SK-N-MC (cell line): ENCODE measurements at places on chromosomes 13 and 19.

GRCh38 chr19:50829801-50830200, 3.6 kb downstream of the KLK15 start:
- no peak for DNase-seq

- no peak for DNase-seq
Measured at GRCh38 chr13:109730812-109731335, 55.5 kb downstream of the IRS2 start.

- no peak for DNase-seq
Measured at GRCh38 chr19:40778706-40779284, 748 bp downstream of the RAB4B start.

DNA sequence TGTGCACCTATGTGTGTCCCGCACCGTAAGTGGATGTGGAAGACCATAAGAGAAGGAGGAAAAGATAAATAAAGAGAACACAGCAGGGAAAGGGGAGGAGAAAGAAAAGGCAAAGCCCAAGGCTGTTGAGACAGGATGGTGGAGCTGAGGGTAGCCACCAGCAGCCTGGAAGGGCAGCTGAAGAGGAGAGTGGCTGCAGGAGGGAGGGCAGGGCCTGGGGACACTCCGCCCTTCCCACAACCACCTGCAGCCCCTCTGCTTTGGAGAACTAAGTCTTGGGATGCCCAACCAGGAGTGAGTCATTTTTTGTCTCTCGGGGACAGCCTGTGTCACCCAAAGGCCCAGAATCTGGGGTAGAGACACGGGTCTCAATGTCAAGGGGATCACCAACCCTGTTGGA, 26.4 kb upstream of the CCNE1 start:
- no peak for DNase-seq

DNA sequence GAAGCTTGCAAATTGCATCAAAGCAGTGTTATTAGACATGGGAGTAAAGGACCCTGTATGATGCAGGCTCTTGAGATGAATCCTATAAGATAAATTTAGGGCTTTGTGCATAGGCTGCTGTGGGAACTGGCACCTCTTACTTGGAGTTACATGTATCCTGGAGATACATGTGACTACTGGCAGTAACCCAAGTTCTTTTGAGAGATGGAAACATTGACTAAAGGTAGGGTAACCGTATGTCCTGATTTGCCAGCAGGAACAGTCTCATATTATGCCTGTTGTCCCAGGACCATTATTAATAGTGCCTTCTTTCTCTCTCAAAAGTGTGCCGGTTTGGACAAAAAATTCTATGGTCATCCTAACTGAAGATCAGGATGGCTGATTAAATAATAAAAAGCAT, 195.4 kb downstream of the LACC1 start:
- DNase-seq: no peak

DNA sequence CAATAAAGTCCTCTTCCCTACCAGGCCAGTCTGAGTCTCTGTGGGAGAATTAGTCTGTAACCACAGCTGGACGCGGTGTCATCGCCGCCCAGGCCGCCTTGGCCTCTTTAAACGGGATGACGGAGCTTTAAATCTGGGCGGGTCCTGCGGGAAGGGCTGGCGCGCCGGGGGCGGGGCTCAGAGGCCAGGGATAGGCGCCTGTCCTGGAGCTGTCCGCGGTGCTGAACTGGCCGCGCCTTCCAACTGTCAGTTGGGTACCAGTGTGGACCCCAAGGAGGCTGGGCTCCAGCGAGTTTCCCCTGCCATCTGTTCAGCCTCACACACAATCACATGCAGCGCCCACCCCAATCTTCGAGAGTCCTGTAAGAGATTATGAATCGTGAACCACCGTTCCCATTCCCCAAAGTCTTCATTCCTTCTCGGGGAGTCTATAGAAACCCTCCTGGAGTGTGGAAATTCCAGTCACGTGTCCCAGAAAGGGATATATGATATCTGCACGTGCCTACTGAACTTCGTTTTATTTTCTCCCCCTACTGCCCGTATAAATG, 11.5 kb downstream of the APLP1 start:
- DNase-seq: no peak

DNA sequence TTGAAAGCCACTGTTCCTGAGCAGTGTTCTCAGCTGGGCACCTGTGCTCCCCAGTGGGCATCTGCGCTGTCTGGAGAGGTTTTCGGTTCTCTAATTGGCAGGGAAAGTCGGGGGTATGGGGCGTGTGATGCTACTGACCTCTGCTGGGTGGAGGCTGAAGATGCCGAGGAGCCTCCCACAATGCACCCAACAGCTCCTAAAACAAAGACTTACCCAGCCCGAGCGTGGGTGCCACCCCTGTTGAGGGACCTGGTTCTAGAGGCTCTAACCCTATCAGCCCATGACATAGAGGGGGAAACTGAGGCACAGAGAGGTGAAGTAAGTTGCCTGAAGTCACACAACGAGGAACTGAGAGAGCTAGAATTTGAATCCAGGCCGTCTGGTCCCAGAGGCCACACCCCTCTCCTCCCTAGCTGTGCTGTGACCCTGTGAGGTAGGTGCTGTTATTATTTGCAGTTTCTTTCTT, 2.3 kb downstream of the SPACA4 start:
- no peak for DNase-seq

GRCh38 chr13:108944760-108945159, 315.3 kb downstream of the MYO16 start:
- no peak for DNase-seq

- DNase-seq: no peak
Measured at GRCh38 chr13:114054264-114054663, 78.2 kb downstream of the RASA3 start.

DNA sequence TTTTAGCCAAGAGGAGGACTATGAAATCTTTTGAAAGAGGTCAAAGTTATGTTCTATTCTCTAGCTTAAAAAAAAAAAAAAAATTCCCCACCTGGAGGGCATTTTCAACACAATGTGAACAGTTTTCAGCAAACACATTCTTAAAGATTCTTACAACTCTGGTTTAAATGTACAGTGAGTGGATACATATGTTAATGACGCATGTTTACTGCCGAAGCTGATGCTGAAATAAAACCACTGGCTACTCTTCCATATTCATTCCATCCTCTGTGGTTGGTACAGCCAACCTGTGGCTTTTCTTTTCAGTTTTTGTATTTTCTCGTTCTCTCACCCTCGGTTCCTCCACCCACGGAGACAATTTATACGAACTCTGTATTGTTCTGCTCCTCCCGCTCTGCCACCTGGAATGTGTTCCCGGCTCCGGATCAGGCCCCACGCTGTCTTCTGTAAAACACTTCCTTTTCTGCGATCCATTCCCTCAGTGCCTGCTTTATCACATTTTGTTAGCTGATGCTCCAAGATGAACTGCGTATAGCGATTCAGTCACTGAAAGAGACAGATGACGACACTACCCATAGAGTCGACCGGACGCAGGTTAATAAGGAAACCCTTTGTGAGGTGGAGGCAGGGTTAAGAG, 466.4 kb upstream of the ARGLU1 start:
- DNase-seq: no peak

GRCh38 chr19:41802770-41803169, 6.4 kb downstream of the CEACAM3 start:
- no peak for DNase-seq

DNA sequence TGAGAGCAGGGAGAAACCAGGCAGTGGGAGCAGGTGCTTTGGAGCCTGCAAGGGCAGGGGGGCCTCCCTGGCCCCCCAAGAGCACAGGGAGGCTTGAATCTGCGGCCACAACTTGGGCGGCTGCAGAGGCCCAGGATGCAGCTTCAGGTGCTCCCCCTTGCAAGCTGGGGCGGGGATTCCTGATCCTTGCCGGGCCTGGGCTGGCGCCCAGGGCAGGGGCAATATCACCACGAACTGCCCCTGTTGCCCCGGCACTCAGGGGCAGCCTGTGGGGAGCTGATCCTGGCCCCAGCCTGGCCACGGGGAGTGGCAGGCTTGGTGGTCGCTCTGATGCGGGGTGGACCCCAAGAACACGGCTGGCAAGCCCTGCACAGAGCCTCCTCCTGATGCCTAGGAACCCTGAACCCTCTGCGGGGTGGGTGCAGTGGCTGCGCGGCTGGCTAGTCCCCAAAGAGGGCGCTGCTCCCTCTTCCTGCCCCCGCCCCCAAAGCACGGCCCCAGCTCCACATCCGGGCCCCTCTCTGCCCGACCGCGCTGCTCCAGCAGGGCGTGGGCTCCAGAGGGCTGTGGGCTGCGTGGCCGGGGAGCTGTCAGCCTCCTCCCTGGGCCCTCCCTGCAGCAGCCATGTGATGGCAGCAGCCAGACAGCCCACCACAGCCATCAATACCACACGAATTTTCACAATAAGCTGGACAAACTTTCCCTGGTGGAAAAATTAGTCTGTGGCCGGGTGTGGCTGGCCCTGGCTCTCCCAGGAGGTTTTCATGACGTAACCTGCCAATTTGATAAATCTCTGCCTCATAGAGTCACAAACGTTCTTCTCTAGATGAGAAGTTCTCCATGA, 21.0 kb downstream of the TNFSF9 start:
- DNase-seq: no peak

GRCh38 chr13:62035981-62036380, 620.3 kb upstream of the PCDH20 start:
- DNase-seq: no peak

DNA sequence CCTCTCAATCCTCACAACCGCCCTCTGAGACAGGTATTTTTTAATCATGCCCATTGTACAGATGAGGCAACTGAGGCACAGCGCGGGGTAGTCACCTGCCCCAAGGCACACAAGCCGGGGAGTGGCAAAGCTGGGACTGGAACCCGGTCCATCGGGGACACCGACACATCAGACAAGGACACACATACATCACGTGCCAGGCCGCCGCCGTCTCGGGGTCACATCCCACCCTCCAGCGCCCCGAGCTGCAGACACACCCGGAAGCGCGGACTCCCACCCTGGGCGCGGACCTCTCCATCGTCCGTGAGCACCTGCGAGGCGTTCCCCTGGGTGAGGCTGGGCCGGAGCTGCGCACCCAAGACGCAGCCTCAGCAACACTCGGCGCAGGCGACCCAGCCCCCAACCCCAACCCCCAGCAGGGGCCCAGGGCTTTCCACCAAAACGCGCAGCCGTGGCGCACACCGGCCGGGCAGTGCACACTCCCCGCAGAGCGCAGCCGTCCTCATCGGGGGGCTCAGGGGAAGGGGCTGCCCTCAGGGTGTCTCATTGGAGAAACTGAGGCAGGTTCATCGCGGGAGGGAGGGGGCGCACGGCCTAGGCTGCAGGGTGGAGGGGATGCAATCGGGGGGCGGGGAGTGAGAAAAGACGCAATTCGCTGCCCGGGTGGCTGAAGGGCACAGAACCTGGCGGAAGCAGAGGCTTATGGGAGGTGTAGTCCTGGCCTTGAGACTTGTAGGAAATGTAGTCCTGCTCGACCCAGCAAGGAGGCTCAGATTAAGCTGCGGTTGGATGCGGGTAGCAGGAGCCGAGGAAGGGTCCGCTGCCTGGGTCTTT, 1.9 kb upstream of the LMTK3 start:
- no peak for DNase-seq

GRCh38 chr19:47437500-47437899, 18.2 kb upstream of the MEIS3 start:
- no peak for DNase-seq

DNA sequence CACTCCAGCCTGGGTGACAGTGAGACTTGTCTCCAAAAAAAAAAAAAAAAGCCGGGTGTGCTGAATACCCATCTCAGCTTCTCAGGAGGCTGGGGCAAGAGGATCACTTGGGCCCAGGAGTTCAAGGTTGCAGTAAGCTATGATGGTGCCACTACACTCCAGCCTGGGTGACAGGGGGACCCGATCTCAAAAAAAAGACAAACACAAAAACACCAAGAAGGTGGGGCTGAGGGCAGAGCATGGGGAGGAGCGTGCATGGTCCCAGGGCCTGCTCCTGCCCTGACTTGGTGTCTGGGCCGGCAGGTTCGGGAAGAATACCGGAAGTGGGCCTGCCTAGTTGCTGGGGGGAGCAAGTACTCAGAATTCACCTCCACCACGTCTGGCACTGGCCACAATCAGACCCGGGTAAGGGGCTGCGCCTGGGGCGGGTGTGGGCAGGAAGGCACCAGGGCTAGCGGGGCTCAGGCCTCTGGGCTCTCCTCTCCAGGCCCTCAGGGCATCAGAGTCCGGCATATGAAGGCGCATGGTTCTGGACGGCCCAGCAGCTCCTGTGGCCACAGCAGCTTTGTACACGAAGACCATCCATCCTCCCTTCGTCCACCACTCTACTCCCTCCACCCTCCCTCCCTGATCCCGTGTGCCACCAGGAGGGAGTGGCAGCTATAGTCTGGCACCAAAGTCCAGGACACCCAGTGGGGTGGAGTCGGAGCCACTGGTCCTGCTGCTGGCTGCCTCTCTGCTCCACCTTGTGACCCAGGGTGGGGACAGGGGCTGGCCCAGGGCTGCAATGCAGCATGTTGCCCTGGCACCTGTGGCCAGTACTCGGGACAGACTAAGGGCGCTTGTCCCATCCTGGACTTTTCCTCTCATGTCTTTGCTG, 11.3 kb downstream of the DDX39A start:
- DNase-seq: no peak

- no peak for DNase-seq
Measured at GRCh38 chr19:17052439-17052838, 22.8 kb downstream of the HAUS8 start.

DNA sequence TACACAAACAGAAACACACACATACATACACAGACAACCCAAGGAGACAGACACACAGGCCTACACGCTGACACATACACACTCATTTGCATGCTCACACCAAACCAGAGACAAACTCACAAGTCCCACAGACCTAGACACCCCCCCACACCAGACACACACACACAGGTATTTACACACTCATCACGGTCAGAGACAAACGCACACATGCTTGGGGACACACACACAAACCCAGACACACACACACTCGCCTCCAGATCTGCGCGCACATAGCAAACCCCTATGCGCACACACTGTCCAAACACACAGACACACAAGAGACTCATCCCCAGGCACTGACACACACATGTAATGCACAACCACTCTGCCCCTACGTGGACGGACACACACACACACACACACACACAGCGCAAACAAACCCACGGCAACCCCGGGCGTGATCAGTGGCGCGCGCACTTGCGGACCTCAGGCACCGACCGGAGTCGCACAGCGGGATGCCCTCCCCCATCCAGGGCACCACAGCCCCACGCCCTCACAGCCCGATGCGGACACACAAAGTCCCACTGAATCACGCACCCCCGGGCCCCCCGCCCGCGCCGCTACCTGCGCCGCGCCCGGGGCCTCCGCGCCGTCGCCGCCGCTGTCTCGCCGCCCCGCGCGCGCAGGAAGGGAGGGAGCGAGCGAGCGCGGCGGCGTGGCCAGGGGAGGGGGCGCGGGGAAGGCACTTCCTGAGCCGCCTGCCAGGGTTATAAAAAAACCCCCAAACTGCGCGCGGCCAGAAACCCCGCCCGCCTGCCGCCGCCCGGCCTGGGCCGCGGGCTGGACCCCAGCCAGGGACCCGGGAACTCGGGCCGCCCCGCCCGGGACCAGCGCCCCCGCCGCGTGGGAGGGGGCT, at the start of gene ADAMTS10:
Gene ADAMTS10 (minus strand): TSS at position 675 of the 895 bp plus-strand sequence. CDS start 5,005 bp downstream, outside the sequence.
- DNase-seq: no peak

DNA sequence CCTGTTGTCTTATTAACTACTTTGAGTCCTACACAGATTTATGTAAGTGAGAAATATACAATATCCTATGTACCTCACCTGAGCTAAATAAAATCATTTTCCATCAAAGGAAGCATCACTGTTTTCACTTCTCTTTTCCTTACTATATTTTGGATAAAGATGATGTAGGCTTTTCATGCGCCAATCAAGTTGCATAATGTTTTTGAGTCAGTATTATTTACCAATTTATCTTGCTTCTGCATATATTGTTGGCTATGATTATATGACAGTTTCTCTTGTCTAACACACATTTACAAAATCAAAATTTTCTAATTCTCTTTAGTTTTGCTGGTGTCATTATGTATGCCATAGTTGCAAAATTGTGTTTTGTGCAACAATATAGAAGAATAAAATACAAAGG, 67.9 kb upstream of the FRY start:
- DNase-seq: no peak
